A549 (cell line): ENCODE measurements at places on chromosomes 7 and 10. TPM values are rescaled to one million over a fixed set of nuclear protein-coding genes. Genes with fewer than 3 reads are reported as not detected.

NCF1 gene
- 0.04 TPM in 1 of 3 replicates, not detected in the others for polyA plus RNA-seq

MET gene
- polyA plus RNA-seq, result 65.1 to 77.9 TPM (median 72.3 TPM) in 3 replicates

STEAP4 gene
- not detected in 3 replicates for polyA plus RNA-seq

MAD1L1 gene
- polyA plus RNA-seq, result 12.6 to 14.9 TPM (median 13.6 TPM) in 3 replicates

FLNC gene
- polyA plus RNA-seq, result 3.2 to 3.4 TPM (median 3.4 TPM) in 3 replicates

AGAP4 gene
- 6.3 to 7.7 TPM (median 6.4 TPM) in 3 replicates for polyA plus RNA-seq

TBX20 gene
- 1.3 to 1.6 TPM (median 1.5 TPM) in 3 replicates for polyA plus RNA-seq

SCIN gene
- 0.05 to 0.12 TPM (median 0.05 TPM) in 3 replicates for polyA plus RNA-seq

GPR158 gene
- 0.03 TPM in 1 of 3 replicates, not detected in the others for polyA plus RNA-seq

EIF5AL1 gene
- polyA plus RNA-seq, result 1.5 to 5.7 TPM (median 4.1 TPM) in 3 replicates

ELOVL3 gene
- 0.22 to 0.41 TPM (median 0.30 TPM) in 3 replicates for polyA plus RNA-seq

FAM237B gene
- not detected in 3 replicates for polyA plus RNA-seq

FAM221A gene
- polyA plus RNA-seq, result 0.66 to 1.1 TPM (median 0.94 TPM) in 3 replicates

ATP5MK gene
- 648 to 682 TPM (median 679 TPM) in 3 replicates for polyA plus RNA-seq

CRPPA gene
- polyA plus RNA-seq, result 0.46 to 0.78 TPM (median 0.59 TPM) in 3 replicates
